AG04450 (cell line): ENCODE measurements at places on chromosomes 6 and 20.

- no peak for DNase-seq
These were observed 37.2 kb upstream of the TAF8 start for GRCh38 chr6:42013134-42013516.

DNA sequence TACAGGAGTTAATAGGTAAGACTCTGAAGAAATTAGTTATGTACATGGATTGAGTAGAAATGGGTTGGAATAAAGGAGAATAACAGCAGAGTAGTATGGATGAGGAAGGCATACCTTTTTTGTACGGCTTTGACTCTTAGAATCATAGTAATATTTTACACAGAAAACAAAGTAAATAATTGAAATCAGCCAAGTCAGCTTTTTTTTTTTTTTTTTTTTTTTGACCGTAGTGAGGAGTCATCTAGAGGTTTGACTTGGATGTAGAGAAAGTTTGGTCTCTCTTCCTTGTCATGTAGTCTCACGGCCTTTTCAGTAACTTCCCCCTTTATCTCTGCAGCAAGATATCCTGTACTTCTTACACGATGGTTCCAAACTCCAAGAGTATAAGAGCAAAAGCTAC is 158.9 kb downstream of the FLRT3 start:
- no peak for DNase-seq

GRCh38 chr6:35566794-35567193 is 54.1 kb upstream of the TULP1 start:
- no peak for DNase-seq

DNA sequence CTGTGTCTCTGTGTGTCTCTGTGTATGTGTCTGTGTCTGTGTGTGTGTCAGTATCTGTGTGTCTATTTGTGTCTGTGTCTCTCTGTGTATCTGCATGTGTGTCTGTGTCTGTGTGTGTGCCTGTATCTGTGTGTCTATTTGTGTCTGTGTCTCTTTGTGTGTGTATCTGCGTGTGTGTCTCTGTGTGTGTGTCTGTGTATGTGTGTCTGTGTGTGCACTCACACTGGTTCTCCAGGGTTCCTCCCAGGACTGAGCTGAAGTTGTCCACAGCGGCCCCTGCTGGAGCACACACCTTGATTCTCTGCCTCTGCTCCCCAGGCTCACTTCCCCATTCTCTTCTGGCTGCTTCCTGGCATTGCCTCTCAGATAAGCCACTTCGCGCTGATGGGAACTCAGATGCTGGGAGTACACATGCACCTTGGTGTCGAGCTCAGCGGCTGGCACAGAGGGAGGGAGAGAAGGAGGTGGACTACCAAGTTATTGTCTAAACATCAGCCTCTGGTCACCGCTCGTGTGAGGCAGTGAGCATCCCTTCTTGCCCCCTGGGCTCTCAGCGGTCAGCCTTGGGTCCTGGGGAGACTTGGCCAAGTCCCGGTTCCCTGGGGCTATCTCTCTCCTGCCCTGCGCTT is 104.9 kb upstream of the NXT1 start:
- DNase-seq, result no peak

DNA sequence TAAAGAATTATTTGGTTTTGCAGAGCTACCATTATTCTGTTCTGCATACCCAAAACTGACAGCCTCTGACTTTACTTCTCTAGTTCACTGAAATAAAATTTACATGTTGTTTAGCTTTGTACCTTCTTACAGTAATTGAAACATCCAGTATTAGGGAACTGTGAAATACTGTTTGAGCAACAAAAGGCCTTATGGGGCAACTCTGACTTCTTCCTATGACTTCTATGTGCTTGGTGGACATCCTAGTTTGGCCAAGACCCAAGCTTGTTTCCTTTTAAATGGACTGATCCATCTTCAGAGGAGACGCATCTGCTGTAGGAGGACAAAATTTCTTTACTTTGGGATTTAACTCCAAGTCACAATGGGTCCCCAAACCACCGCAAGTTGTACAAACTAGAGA is 44.7 kb downstream of the NR2E1 start:
- DNase-seq, result no peak

DNA sequence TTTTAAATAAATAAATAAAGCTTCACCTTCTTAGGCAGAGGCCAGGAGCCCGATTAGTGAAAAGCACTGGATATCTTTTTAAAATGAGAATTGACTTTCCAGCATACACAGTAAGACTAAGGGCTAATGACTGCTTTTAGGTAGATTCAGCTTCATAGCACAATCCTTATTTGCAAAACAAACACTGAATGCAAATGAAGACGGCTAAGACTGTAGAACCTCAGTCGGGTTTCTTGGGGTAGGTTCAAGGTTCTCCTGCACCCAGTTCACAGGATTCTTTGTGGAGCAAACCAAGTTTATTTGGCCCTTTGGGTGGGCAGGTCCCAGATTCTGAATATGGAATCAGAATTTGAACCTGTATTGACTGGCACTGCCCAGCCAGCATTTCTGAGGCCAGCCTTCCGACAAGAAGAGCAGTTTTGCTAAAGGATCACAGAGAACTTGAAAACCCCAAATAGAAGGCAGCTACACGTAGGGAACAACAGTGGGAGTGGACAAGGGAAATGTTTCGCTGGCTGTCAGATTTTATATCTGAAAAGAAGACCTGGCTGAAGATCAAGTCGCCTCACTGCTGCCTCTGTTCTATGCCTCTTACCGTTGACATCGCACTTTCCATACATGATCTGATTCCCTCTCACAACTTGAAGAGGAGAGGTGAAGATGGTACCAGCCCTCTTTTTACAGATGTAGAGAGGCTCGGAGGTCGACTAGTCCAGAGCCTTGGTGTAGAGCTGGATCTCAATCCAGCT is 8.2 kb downstream of the TRERF1 start:
- DNase-seq, result no peak

DNA sequence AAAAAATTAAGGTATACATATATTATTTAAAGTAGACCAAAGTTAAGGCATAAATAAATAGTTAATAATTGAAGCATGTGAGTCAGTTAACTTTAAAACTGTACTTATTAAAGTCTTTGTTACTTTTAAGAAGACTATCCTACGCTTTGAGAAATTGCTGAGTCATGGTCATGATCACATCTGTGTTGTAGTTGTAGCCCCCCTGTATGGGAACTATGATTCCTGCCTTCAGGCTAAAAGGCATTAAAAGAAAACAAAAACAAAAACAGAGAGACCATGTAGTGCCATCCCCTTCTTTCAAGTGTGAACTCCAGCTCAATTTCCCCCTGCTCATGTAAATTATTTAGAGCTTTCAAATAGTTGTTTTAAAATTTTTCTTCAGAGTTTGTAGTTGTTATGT is 123.4 kb downstream of the FLRT3 start:
- no peak for DNase-seq

- DNase-seq, result no peak
These were observed 1046.7 kb upstream of the MAP3K7 start for GRCh38 chr6:91633374-91634111.

- DNase-seq, result peak; percentile 88
These were observed 16.5 kb downstream of the MTHFD1L start for GRCh38 chr6:150881911-150882481.

DNA sequence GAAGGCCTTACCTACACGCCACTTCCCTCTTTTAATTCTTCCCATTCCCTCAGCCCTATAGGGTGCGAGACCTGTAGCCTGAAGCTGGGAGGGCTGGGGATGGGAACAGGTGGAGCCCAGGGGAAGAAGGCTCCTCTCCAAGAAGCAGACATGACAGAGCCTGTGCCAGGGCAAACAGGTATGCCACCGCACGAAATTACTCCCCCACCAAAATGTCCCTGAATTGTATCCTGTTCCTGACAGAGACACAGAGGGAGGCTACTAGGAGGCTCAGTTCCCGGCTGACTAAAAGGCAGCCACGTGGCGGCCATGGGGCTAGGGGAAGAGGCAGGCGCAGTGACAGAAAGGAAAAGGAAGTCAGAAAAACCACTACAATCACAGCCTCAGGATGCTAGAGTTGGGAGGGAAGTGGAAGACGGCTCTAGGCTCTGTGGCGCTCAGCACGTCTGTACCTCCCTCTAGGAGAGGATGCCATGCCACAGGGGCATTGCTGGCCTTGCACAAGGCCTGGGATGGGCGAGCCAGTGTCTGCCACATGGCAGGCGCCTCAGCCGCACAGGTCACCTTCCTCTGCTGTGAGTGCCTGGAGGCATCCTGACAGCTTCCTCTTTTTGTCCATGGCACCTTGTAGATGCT is 27.7 kb downstream of the TFEB start:
- no peak for DNase-seq

DNA sequence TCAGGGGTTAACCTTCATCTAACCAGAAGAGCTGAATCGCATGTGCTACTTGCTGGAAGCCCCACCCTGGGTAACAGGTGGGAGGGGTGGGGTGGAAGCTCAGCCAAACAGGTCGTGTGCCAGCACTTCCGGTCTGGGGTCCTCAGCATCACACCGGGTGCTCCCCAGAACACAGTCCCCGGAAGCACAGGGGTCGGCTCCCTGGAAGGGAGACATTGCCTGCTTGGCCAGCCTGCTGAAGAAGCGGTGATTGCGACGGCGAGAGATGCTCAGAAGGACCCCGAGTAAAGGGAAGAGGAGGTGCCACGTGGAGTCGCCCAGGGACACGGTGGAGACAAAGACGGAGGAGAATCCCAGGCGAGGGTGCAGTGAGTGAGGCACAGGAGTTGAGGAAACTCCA is 36.5 kb downstream of the MYT1 start:
- no peak for DNase-seq

DNA sequence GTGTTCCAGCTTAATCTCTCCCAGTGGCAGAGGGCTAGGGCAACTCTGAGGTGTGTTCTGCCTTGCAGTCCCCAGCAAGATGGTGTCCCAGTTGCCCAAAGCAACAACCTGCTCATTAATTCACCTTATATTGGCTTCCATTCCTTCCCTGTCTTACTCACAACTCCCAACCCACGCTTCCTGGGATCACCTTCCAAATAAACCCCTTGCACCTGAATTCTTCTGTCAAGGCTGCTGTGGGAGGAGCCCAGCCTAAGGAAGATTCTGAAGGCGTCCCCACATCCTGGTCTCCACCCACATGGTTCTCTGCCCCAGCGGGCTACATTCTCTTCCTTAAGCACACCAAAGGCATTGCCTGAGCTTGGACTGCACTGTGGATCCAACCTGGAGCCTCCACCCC is 116.6 kb upstream of the MAFB start:
- no peak for DNase-seq

- peak; percentile 81 for DNase-seq
These were observed 146.2 kb downstream of the COL21A1 start for GRCh38 chr6:56101141-56101553.

GRCh38 chr20:35981969-35982368 is 13.6 kb downstream of the CNBD2 start:
- no peak for DNase-seq

DNA sequence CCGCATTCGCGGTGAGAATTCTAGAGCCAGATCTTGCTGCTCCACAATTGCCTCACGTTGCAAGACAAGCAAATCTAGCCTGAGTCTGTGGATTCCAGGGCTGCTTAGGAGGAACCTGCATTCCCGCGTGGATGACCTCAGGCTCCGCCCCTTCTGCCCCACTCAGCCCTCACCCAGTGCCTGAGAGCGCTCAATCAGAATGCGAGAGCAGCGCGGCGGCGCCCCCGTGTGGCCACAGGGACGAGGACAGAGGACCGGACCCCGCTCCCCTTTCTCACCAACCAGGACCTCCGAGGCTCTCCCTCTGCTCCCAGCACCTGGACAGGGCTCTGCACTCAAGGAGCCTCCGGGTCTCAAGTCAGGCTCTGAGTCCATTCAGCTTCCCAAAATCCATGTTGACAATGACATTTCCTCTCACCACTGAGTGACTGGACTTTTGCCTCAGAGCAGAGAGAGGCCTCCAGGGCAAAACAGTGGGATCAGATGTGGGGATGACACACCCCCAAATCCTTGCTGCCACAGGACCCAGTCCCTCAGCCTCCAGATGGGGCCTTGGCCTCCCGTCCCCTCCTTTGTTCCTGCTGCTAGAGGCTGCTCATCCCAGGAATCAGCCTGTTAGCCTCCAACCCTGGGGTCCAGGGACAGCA is 52.0 kb downstream of the RPP21 start:
- peak; percentile 24 for DNase-seq

- no peak for DNase-seq
These were observed 750.8 kb upstream of the SLC35B3 start for GRCh38 chr6:9186148-9186547.

DNA sequence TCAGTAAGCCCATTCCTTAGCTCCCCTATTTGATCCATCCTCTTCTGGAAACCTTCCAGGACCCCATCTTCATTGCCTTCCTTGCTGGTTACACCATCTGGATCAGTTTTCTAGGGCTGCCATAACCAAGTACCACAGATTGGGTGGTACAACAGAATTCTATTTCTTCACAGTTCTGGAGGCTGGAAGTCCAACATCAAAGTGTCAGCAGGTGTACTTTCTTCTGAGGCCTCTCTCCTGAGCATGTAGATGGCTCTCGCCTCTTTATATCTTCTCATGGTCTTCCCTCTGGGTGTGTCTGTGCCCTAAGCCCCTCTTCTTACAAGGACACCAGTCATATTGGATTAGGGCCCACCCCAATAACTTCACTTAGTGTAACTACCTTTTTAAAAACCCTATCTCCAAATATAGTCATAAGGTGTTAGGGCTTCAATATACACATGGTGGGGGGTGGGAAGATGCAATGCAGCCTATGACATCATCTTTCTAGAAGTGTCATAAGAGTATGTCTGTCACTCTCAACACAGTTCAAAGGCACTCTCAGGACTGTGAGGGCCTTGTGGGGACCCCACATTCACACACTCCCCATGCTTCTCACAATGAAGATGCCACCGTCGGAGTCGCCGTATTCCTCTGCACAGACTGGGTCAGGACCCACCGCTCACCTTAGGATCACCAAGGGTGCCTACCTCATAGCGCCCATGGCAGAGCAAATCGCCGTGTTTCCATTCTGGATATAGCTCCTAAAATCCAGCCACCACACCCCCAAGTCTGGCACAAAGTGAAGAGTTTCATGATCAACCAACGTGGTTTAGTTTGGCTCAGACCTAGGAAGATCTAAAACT is 12.2 kb upstream of the PRND start:
- DNase-seq, result no peak

- DNase-seq, result no peak
These were observed 15.4 kb downstream of the MOCS1 start for GRCh38 chr6:39918831-39919230.

DNA sequence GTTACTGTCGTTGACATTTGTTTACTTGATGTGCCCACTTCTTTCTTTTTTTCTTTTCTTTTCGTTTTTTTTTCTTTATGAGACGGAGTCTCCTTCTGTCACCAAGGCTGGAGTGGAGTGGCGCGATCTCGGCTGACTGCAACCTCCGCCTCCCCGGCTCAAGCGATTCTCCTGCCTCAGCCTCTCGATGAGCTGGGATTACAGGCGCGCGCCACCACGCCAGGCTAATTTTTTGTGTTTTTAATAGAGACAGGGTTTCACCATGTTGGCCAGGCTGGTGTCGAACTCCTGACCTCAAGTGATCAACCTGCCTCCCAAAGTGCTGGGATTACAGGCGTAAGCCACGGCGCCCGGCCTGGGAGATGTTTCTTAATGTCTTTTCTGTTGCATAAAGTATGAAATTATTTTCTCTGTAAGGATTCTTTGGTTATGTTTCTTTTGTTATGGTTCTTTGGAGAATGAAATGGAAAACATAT is 33.3 kb upstream of the PRSS16 start:
- DNase-seq, result no peak

DNA sequence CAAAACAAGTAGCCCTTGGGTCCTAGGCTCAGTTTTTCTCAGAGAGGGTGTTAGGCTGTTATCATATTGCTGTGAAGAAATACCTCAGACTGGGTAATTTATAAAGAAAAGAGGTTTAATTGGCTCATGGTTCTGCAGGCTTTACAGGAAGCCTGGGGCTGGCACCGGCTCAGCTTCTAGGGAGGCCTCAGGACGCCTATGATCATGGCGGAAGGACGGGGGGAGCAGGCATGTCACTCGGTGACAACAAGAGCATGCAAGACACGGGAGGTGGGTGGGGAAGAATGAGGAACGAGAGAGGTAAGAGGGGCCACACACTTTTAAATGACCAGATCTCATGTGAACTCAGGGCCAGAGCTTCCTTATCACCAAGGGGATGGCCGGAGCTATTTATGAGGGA is 26.9 kb downstream of the CDH26 start:
- no peak for DNase-seq
